Neural cell (in vitro differentiated cells): ENCODE measurements at places on chromosomes 2 and 18. TPM values are rescaled to one million over a fixed set of nuclear protein-coding genes. Genes with fewer than 3 reads are reported as not detected.

The KIDINS220 gene
- polyA plus RNA-seq = 329 and 338 TPM in 2 replicates

The ERBB4 gene
- polyA plus RNA-seq = 0.69 and 0.88 TPM in 2 replicates

The SOWAHC gene
- 5.8 and 6.2 TPM in 2 replicates for polyA plus RNA-seq

The TFCP2L1 gene
- polyA plus RNA-seq = 0.04 TPM in 1 of 2 replicates, not detected in the other

The UGP2 gene
- 51.7 and 55.6 TPM in 2 replicates for polyA plus RNA-seq

The RIT2 gene
- 1.1 and 2.3 TPM in 2 replicates for polyA plus RNA-seq

The ALPG gene
- not detected in 2 replicates for polyA plus RNA-seq

The UBXN4 gene
- 142 and 158 TPM in 2 replicates for polyA plus RNA-seq

The G6PC2 gene
- not detected in 2 replicates for polyA plus RNA-seq

The NGEF gene
- polyA plus RNA-seq = 5.2 and 5.7 TPM in 2 replicates

The FSHR gene
- 0.36 TPM in 1 of 2 replicates, not detected in the other for polyA plus RNA-seq

The GKN1 gene
- not detected in 2 replicates for polyA plus RNA-seq

The ALS2 gene
- polyA plus RNA-seq = 26.3 and 26.6 TPM in 2 replicates

The DCDC2C gene
- not detected in 2 replicates for polyA plus RNA-seq

The CERKL gene
- not detected in 2 replicates for polyA plus RNA-seq

The RAX gene
- not detected in 2 replicates for polyA plus RNA-seq

The TMEM17 gene
- 7.1 and 8.6 TPM in 2 replicates for polyA plus RNA-seq

The TEX44 gene
- not detected in 2 replicates for polyA plus RNA-seq

The LAMA3 gene
- polyA plus RNA-seq = 2.2 and 3.4 TPM in 2 replicates

The COBLL1 gene
- 0.11 TPM in 1 of 2 replicates, not detected in the other for polyA plus RNA-seq

The ANKRD62 gene
- polyA plus RNA-seq = not detected in 2 replicates

The ATP6V1B1 gene
- 0.12 and 0.42 TPM in 2 replicates for polyA plus RNA-seq

The MYO7B gene
- 0.16 TPM in 1 of 2 replicates, not detected in the other for polyA plus RNA-seq

The NEU2 gene
- not detected in 2 replicates for polyA plus RNA-seq

The ALK gene
- 7.1 and 10.1 TPM in 2 replicates for polyA plus RNA-seq

The NOSTRIN gene
- polyA plus RNA-seq = not detected in 2 replicates

The POMC gene
- polyA plus RNA-seq = not detected in 2 replicates

The ABCG8 gene
- 0.05 TPM in 1 of 2 replicates, not detected in the other for polyA plus RNA-seq

The CFAP65 gene
- 1.1 and 1.7 TPM in 2 replicates for polyA plus RNA-seq

The PTMA gene
- polyA plus RNA-seq = 1,579 and 2,091 TPM in 2 replicates

The IL18RAP gene
- polyA plus RNA-seq = not detected in 2 replicates

The NYAP2 gene
- polyA plus RNA-seq = 0.98 and 1.1 TPM in 2 replicates

The ERFE gene
- 0.32 TPM in 1 of 2 replicates, not detected in the other for polyA plus RNA-seq

The TCF4 gene
- 4.2 and 7.0 TPM in 2 replicates for polyA plus RNA-seq

The SCG2 gene
- 30.5 and 37.3 TPM in 2 replicates for polyA plus RNA-seq

The FBXO36 gene
- 5.4 and 6.3 TPM in 2 replicates for polyA plus RNA-seq

The VWC2L gene
- polyA plus RNA-seq = 0.31 and 1.3 TPM in 2 replicates

The IL37 gene
- not detected in 2 replicates for polyA plus RNA-seq

The CRACDL gene
- polyA plus RNA-seq = 0.85 and 1.6 TPM in 2 replicates

The B3GNT2 gene
- polyA plus RNA-seq = 4.2 and 5.8 TPM in 2 replicates

The C1QL2 gene
- polyA plus RNA-seq = not detected in 2 replicates

The EIF5B gene
- 8.0 and 12.6 TPM in 2 replicates for polyA plus RNA-seq

The MERTK gene
- 0.16 and 0.53 TPM in 2 replicates for polyA plus RNA-seq

The HSBP1L1 gene
- polyA plus RNA-seq = 0.66 and 0.84 TPM in 2 replicates

The DUSP19 gene
- 5.6 and 7.7 TPM in 2 replicates for polyA plus RNA-seq

The TTC32 gene
- 79.4 and 106 TPM in 2 replicates for polyA plus RNA-seq

The NPAS2 gene
- polyA plus RNA-seq = 2.1 and 3.2 TPM in 2 replicates

The UGT1A7 gene
- not detected in 2 replicates for polyA plus RNA-seq

The MARS2 gene
- 3.8 and 5.1 TPM in 2 replicates for polyA plus RNA-seq

The TDRD15 gene
- not detected in 2 replicates for polyA plus RNA-seq

The C2orf78 gene
- not detected in 2 replicates for polyA plus RNA-seq

The CCNYL1 gene
- 12.1 and 14.7 TPM in 2 replicates for polyA plus RNA-seq

The MEP1B gene
- not detected in 2 replicates for polyA plus RNA-seq

The LYPD1 gene
- polyA plus RNA-seq = 78.2 and 104 TPM in 2 replicates

The MSTN gene
- polyA plus RNA-seq = 1.2 and 1.3 TPM in 2 replicates
